ENCODE measurements at places on chromosomes 1 and 21.

DNA sequence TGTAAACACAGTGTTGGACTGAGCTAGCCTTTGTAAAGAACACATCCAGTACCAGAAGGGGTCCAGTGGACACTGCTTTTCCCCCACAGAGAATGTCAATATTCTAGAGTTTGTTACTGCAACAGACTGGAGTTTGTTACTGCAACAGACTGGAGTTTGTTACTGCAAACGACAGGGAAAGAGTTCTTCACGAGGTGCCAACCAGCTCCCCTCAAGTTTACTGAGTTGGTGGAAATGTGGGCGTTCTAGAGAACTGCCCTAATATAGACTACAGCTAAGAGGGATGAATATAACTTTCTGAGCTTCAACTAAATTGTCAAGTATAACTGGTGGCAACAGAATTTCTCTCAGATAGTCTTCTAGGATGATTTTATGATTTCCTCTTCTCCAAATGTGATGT lies 73.8 kb upstream of the NEK2 start:
- DNase-seq = no peak

DNA sequence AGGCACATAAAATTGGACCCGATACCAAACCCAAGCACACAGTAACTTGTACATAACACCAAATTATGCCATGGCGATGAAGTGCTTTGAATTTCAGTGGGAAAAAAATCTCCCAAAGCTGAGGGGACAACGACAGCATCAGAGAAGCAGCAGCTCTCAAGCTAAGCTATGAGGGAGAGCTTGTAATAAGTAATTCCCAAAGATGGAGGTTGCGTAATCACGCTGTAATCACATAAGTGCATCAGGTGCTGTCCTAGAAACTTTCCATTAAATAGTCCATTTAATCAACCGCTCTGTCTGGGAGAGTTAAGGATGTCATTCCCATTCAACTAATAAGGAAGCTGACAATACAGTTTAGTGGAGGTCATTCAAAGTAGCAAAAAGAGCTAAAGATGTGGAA lies 37.6 kb upstream of the KRTAP19-8 start:
- DNase-seq = no peak

DNA sequence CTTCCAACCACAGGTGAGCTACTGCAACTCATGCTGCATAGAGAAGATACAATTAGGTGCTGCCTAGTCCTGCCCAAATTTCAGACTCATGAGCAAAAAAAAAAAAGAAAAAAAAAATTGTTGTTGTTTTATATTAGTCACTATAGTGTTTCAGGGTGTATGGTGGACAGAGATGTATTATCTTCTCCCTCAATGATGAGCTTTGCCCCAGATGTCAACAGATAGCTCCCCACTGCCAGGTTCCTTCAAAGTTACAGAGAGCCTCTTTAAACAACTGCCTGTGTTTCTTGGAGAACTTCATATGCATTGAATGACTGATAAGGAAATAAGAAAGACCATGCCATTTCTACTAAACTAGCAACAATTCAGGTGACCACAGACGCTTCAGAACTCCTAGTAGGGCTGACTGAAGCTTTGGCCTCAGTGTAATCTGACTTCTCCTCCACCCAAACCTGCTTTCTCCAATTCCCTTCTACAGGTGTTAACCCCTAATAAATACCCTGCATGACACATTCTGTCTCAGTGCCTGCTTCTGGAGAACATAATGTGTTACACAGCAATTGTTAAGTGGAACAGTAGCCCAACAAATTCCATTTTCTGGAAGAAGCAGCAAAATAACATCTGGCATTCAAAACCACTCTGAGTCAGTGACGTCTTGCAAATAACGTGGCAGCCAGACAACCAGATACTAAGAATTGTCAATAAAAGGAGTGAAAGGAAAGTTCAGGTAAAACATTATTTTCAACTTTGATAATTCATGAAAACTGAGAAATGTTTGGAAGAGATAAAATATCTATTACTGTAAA lies 147.7 kb downstream of the CDC42BPA start:
- peak; percentile 42 for DNase-seq

DNA sequence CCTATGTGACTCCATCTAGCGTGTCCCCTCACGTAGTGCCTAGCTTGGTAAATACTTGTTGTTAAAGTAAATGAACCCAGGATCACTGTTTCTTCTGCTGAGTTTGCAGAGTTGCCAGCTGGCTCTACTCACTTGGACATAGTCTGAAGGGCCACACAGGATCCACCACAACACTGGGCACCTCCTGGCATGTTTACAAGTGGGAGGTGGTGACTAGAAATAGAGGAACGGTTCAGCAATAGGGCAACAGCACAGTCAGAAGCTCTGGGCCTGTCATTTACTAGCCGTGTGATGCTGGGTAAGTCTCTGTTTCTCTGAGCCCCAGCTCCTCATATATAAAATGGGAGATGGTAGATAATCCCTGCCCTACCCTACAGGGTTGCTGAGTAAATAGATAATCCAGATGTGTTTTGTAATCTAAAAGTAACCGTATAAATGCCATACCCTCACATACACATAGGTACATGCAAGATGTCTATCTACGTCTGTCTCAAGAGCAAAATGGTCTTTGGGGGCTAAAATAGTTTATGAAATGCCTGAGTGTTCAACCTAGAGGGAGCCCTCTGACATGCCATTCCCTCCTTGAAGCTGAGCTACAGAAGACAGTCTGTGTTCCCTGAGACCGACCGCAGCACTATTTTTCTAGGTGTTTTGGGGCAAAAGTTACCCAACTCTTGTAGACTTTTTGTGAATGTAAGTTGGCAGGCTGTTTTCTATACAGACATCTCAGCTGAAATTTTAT lies 20.5 kb downstream of the RNF220 start:
- DNase-seq = no peak

DNA sequence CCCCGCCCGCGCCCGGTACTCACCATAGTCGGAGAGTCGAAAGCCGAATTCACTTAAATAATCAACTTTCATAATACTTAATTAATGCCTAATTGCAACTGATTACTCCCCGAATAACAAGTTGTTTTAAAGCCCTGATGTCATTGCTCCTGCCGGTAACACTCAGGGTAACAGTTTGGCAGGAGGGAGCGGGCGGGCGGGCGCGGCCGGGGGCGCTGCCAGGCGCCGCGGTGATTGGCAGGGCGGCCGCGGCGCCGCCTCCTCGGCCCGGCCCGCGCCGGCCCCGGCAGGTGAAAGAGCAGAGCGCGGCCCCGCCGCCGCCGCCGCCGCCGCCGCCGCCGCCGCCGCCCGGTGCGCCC lies 102.2 kb downstream of the CASZ1 start:
- no peak for DNase-seq

GRCh38 chr1:226748306-226748705 lies 9.2 kb upstream of the ITPKB start:
- no peak for DNase-seq

- no peak for DNase-seq
Measured at GRCh38 chr1:81449786-81450185, 350.9 kb upstream of the ADGRL2 start.

DNA sequence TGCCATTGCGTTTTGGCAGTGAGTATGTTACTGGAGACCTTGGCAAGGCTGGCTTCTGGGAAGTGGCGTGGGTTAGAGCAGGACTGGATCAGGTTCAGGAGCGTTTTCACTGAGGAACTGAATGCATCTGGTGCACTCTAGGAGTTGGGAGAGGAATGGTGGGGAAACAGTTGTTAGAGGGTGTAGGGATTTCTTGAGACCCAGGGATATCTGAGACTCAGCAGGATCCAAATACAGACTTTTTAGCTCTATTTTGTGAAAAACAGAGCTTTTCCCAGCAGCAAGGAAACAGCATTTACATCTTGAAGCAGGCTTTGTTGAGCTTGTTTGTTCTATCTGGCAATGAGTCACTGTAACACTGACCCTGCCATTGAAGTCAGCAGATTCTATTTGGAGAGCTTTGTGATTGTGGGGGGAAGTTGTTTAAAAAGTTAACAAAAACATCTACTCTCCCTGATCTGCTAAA lies 56.9 kb upstream of the NRIP1 start:
- DNase-seq = no peak

GRCh38 chr1:183881387-183882131 lies 76.6 kb downstream of the RGL1 start:
- no peak for DNase-seq

GRCh38 chr21:45947296-45947695 lies 34.3 kb upstream of the COL6A1 start:
- no peak for DNase-seq

DNA sequence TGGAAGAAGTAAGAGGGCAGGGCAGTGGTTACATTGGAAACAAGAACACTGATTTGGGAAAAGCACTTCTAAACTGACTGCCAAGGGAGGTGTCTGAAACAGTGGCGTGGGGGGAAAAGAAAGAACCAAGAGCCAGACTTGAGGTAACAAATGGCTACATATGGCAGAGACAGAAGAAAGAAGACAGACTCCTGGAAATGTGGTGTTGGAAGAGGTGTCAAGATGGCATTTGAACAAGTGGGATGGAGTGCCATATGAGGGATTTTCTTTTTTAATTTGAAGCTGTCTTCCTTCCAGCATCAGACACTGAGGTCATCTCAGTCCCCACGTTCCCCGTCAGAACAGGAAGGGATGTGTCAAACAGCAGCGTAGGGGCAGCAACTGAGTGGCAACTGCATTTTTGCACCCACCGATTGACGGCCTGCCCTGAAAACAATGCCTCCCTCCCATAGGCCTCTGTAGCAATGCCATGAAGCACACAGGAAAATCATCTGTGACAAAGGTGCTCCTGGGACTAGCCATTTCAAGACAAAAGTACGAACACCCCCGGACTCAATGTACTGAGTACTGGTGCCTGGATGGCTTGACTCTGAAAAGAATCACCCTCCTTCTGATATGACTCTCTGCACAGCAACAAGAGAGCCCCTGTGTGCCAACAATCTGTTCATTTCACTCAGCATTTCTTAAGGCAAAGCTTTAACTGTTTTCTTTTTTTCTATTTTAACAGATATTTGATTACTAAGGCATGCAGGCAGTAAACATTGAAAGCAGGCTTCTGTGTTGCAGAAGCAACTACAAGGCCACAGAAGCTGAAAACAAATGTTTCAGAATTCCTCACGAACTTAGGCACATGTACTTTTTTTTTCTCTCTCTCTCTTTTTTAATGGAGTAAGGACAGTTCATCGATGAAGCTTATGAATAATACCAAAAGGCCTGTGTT lies 37.0 kb downstream of the LPAR3 start:
- no peak for DNase-seq

GRCh38 chr1:179322557-179322956 lies 29.0 kb downstream of the SOAT1 start:
- no peak for DNase-seq

DNA sequence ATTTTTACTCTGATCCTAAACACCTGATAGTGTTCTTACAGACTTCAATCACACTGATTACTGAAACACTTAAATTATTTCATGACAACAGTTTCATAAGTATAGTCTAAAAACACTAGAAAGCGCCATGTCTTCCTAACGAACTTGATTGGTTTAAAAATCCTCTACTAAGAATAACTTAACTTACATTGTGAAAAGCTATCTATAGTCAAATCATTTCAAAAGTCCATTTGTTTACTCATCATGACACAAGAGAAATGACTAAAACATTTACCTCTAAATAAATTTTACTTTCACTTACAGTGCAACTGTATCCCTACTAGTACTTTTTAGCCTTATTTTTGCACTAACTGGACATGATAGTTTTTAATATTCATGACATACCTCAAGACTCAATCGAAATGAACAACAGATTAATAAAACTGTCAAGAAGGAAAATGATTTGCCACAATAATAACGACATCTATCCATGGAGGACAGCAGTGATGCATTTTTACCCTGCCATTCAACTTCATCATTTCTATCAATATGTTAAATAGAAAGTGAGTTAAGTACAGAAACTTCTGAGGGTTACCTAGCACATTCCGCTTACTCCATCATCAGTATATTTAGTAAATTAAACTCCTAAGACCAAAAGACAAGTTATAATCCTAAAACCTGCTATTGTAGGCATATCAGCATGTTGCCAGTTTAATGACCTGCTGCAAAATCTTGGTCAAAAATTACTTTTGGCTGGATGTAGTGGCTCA lies 38.4 kb downstream of the AHCTF1 start:
- no peak for DNase-seq

GRCh38 chr1:91141858-91142257 lies 120.0 kb upstream of the ZNF644 start:
- DNase-seq = no peak

- no peak for DNase-seq
Measured at GRCh38 chr21:40902993-40903392, 56.0 kb upstream of the DSCAM start.

- DNase-seq = no peak
Measured at GRCh38 chr1:61743716-61744580, 1.7 kb downstream of the PATJ start.
